ENCODE measurements at places on chromosomes 2 and 18. TPM values are rescaled to one million over a fixed set of nuclear protein-coding genes. Genes with fewer than 3 reads are reported as not detected.
A peak's percentile ranks its signal among the peaks of the same experiment; 100 is the strongest.

GRCh38 chr2:18519914-18520450 is 40.5 kb downstream of the RDH14 start:
- no peaks in the 10 kb centered on the region for H3K36me3 ChIP-seq
- DNase-seq: no peak
- no peak overlapping the region for H3K27ac ChIP-seq
- no peak overlapping the region for H3K4me3 ChIP-seq
- peaks cover 8% of the 10 kb centered on the region for H3K4me1 ChIP-seq

GRCh38 chr2:100840519-100840918 is 20.6 kb downstream of the NPAS2 start:
- no peak for DNase-seq
- H3K4me1 ChIP-seq: no peaks in the 10 kb centered on the region
- H3K27me3 ChIP-seq: no peaks in the 10 kb centered on the region
- H3K4me3 ChIP-seq: no peak overlapping the region
- no peak overlapping the region for H3K27ac ChIP-seq
- no peaks in the 10 kb centered on the region for H3K36me3 ChIP-seq

GRCh38 chr2:190270298-190270697 is 49.3 kb downstream of the HIBCH start:
- no peaks in the 10 kb centered on the region for H3K4me1 ChIP-seq
- no peaks in the 10 kb centered on the region for H3K36me3 ChIP-seq
- H3K27me3 ChIP-seq: no peaks in the 10 kb centered on the region

- H3K4me1 ChIP-seq: peaks cover 46% of the 10 kb centered on the region
- H3K27ac ChIP-seq: peak overlapping the region; percentile 90
- no peaks in the 10 kb centered on the region for H3K36me3 ChIP-seq
- DNase-seq: peak; percentile 82
- no peaks in the 10 kb centered on the region for H3K27me3 ChIP-seq
Observed at GRCh38 chr18:77058290-77058835, 74.2 kb downstream of the MBP start.

- no peaks in the 10 kb centered on the region for H3K36me3 ChIP-seq
- no peaks in the 10 kb centered on the region for H3K27me3 ChIP-seq
- H3K4me3 ChIP-seq: peak within 1 kb of the TSS; percentile 31
Observed at GRCh38 chr2:75199428-75200011, at the start of gene TACR1. TACR1 (minus strand) TSS chr2:75199520; CDS start chr2:75198934, 586 bp downstream.

GRCh38 chr2:196341277-196341841 is 170.0 kb upstream of the STK17B start:
- no peak overlapping the region for H3K27ac ChIP-seq
- no peak overlapping the region for H3K4me3 ChIP-seq
- H3K27me3 ChIP-seq: no peaks in the 10 kb centered on the region
- H3K36me3 ChIP-seq: no peaks in the 10 kb centered on the region

DNA sequence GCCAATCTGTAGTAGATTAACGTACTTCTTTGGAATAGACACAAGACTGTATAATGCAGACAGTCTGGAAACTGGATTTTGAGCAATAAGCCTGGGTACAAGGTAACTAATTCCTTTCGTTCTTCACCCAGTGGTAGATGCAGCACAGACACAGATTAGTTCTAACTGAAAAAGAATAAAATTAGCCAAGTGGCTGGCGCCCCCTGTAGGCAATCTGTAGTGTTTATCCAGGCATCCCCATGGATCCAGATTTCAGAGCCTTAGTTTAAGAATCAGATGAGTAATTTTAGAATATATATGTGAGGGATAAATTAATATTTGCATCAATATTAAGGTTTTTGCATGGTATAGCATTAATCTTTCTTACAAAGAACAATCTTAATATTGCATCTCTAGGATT is 563.9 kb downstream of the DCC start:
- no peaks in the 10 kb centered on the region for H3K4me1 ChIP-seq
- H3K27ac ChIP-seq: no peak overlapping the region
- no peaks in the 10 kb centered on the region for H3K36me3 ChIP-seq
- DNase-seq: peak; percentile 78
- no peak overlapping the region for H3K4me3 ChIP-seq

GRCh38 chr2:109210431-109211200 is 81.6 kb downstream of the SH3RF3 start:
- no peak overlapping the region for H3K27ac ChIP-seq
- no peaks in the 10 kb centered on the region for H3K27me3 ChIP-seq
- no peaks in the 10 kb centered on the region for H3K36me3 ChIP-seq
- no peaks in the 10 kb centered on the region for H3K4me1 ChIP-seq
- DNase-seq: no peak

DNA sequence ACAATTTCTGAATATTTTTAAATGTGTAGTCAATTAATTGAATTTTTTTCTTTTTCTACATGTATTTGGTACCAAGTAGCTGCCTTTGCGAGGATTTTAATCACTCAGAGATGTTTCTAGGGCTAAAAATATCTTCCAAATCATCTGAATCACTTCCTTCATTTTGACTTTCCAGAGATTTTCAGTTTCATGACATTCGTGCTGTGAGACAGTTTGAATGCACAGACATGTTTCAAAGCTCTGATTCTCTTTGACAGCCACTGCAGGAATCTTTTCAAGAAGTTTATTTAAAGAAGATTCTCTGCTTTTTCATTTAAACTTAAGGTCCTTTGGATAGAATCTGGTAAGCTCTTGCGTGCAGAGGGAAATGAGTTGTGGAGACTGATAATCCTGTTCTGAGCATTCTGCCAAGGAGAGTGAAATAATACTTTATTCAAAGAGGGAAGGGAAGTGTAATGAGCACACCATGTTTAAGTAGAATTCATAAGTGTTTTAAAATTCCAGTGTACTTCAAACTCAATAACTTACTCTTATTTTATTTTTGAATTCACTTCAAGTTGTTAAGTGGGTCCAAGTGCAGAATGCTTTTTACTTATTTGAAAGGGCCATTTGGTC is 9.7 kb downstream of the CYBRD1 start:
- H3K27me3 ChIP-seq: no peaks in the 10 kb centered on the region
- DNase-seq: no peak
- H3K36me3 ChIP-seq: no peaks in the 10 kb centered on the region
- peaks cover 2% of the 10 kb centered on the region for H3K4me1 ChIP-seq

GRCh38 chr2:177264209-177264692 is 276 bp downstream of the NFE2L2 start:
- DNase-seq: no peak
- H3K4me3 ChIP-seq: peak overlapping the region; percentile 99
- H3K27me3 ChIP-seq: no peaks in the 10 kb centered on the region
- H3K27ac ChIP-seq: peak overlapping the region; percentile 100
- peaks cover 37% of the 10 kb centered on the region for H3K4me1 ChIP-seq

GRCh38 chr2:239950144-239951128 is 74.7 kb downstream of the NDUFA10 start:
- H3K4me1 ChIP-seq: peaks cover 27% of the 10 kb centered on the region
- no peak for DNase-seq
- H3K36me3 ChIP-seq: no peaks in the 10 kb centered on the region
- H3K27me3 ChIP-seq: no peaks in the 10 kb centered on the region
- no peak overlapping the region for H3K27ac ChIP-seq
- no peak overlapping the region for H3K4me3 ChIP-seq

DNA sequence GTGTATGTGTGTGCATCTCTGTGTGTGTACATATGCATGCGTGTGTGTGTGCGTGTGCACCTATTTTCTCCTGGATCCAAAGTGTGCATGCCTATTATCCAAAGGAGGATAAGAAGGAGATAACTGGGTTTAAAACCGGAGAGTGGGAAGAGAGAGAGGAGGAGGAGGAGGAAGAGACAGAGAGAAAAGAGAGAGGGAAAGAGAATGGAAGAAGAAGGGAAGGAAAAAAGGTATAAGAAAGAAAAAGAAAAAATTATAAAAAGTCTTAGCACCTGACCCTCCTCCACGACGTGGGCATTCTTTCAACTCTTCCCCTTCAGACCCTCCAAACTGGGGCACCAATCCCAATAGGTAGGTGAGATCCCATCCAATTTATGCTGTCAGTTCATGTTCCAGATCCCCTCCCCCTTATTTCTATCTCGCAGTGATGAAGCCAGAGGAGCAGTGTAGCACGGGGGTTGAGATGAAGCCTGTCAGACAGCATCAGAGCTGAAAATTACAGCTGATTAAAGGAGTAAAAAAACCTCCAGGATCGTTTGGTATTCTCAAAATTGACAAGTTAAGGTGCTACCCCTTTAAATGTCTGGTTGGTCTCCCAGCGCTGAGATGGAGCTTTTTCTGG is 386.7 kb upstream of the ATP5MC3 start:
- H3K4me3 ChIP-seq: no peak overlapping the region
- H3K27me3 ChIP-seq: no peaks in the 10 kb centered on the region
- H3K27ac ChIP-seq: no peak overlapping the region
- no peak for DNase-seq
- peaks cover 12% of the 10 kb centered on the region for H3K4me1 ChIP-seq
- no peaks in the 10 kb centered on the region for H3K36me3 ChIP-seq

DNA sequence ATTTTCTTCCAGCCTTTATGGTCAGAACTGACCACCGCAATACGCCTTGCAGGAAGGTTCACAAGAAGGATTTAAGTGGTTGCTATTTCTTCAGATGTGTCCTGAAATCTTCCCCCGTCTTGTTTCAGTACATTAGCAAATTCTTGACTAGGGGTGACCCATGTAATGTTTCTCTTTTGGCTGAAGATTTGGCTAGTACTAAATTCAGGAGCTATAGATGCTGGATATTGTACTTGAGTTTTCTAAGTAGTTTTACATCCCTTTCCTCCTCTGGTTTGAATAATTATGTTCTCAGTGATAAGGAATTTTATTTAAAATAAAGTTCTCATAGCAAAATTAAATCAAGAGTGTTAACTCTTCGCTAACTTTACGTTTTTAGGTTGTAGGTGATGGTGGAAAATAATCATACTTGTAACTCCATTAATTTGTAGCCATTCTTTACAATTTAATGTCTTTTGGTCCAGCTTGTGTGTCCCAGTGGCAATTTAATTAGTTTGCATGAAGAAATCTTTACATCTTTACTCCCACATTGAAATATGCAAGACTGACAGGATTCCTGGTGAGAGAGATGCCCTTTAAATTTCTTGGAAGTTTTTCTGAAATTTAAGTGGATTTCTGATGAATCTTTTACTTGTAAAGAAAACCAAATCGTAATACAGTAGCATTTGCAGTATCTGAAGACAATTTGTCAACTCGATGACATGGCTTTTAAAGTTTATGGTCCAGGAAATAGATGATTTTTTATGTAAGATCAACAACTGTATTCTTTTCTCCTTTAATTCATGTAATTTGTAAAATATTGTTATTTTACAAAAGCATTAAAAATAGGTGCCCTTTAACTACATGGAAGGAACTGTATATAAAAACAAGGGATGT is 2.8 kb downstream of the PHLPP1 start:
- no peaks in the 10 kb centered on the region for H3K36me3 ChIP-seq
- H3K4me1 ChIP-seq: no peaks in the 10 kb centered on the region
- DNase-seq: no peak
- H3K4me3 ChIP-seq: peak overlapping the region; percentile 67
- no peaks in the 10 kb centered on the region for H3K27me3 ChIP-seq

- H3K4me3 ChIP-seq: no peak overlapping the region
- H3K4me1 ChIP-seq: no peaks in the 10 kb centered on the region
- no peaks in the 10 kb centered on the region for H3K36me3 ChIP-seq
- DNase-seq: no peak
- no peaks in the 10 kb centered on the region for H3K27me3 ChIP-seq
Observed at GRCh38 chr2:210557721-210558120, 1.3 kb downstream of the CPS1 start.

DNA sequence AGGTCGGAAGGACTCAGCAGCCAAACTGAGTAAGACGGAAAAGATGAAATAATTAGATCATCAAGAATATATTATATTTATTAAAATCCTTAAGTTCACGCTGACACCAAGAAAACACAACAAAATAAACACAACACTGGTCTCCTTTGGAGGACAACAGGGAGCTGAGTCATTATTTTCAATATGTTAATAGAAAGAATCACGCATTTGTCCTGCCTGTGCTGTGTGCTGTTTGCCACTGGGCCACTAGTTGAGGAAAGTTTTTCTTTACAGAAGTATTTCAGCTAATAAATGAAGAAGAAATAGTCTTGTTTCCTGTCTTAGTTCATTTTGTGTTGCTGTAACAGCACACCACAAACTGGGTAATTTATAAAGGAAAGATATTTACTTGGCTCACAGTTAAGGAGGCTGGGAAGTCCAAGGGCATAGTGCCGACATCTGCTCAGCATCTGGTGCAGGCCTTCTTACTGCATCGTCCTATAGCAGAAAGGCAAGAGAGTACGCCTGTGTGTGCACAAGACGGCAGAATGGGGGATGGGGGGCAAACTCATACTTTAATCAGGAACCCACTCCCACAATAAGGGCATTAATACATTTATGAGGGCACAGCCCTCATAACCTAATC is 88.0 kb downstream of the TCF7L1 start:
- no peak overlapping the region for H3K4me3 ChIP-seq
- peaks cover 4% of the 10 kb centered on the region for H3K4me1 ChIP-seq
- no peaks in the 10 kb centered on the region for H3K27me3 ChIP-seq
- no peaks in the 10 kb centered on the region for H3K36me3 ChIP-seq

DNA sequence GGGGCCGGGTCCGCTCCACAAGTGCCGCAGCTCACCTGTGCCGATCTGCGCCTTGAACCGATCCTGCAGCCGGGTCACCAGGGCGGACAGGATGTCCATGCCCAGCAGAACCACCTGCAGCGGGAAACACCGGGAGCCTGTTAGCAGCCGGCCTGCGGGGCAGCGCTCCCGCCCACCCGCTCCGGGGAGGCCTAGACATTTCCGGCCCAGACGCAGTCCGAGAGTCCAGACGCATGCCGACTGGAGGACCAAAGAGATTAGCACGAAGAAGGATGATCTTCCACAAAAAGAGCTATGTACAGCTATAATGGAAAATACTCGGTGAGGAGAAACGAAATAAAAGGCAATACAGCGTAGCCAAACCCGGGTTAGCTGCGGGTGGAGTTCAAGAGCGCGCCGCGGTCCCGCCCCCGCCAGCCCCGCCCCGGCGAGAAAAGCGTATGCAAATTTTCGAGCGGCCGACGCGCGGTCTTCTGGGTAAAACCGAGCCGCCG is 421 bp upstream of the RNU4ATAC start:
- peak overlapping the region; percentile 72 for H3K4me3 ChIP-seq
- peaks cover 45% of the 10 kb centered on the region for H3K4me1 ChIP-seq
- no peaks in the 10 kb centered on the region for H3K36me3 ChIP-seq

DNA sequence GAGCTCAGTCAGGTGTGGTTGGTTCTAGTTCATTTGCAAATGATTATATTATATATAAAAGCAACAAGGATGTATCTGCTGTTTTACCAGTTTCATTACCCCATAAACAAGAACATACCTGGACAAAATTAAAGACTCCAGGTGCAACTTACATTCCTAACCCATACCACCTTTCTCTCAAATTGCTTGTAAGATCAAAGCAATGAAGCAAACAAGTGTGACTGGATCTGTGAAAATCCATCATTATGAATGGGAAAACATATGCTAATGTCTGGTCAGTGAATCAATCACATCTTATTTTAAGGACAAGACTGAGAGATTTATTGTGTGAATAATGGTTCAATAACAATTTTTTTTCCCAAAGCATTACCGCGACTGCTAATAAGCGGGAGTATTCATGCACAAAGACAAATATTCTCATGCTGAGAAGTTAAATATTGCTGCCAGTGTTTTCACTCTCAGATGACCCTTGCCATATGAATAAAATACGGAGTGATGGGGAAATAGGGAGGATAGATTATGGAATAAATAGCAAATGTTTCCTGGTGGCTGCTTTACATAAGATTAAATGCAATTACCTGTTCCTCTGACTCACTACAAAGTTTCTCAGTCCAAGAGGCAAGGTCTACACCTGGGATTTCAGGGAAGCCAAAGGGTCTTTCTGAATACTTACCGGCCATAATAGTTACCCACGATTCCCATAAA is 59.3 kb downstream of the WDR75 start:
- no peaks in the 10 kb centered on the region for H3K4me1 ChIP-seq
- no peaks in the 10 kb centered on the region for H3K36me3 ChIP-seq
- H3K27me3 ChIP-seq: no peaks in the 10 kb centered on the region
- DNase-seq: no peak

SERPINB7 gene
- total RNA-seq: not detected

CIB4 gene
- total RNA-seq: 7.5 TPM

SULT1C2 gene
- 0.43 TPM for total RNA-seq

DSG1 gene
- 3.8 TPM for total RNA-seq

TNS1 gene
- 256 TPM for total RNA-seq

THAP4 gene
- total RNA-seq: 61.3 TPM

RSAD2 gene
- total RNA-seq: 5.5 TPM

TMEM163 gene
- 44.3 TPM for total RNA-seq

Measured in testis (tissue), 5 donors.